ENCODE measurements at places on chromosomes 13 and 19. TPM values are rescaled to one million over a fixed set of nuclear protein-coding genes. Genes with fewer than 3 reads are reported as not detected.

GRCh38 chr19:2266183-2266993, 10.2 kb upstream of the JSRP1 start:
- no peak for DNase-seq
- no peak overlapping the region for H3K27ac ChIP-seq
- peaks cover 6% of the 10 kb centered on the region for H3K4me1 ChIP-seq
- peaks cover 2% of the 10 kb centered on the region for H3K36me3 ChIP-seq
- H3K27me3 ChIP-seq: no peaks in the 10 kb centered on the region

The CGB1 gene
- not detected for polyA plus RNA-seq

The CCDC61 gene
- 13.2 TPM for polyA plus RNA-seq

DNA sequence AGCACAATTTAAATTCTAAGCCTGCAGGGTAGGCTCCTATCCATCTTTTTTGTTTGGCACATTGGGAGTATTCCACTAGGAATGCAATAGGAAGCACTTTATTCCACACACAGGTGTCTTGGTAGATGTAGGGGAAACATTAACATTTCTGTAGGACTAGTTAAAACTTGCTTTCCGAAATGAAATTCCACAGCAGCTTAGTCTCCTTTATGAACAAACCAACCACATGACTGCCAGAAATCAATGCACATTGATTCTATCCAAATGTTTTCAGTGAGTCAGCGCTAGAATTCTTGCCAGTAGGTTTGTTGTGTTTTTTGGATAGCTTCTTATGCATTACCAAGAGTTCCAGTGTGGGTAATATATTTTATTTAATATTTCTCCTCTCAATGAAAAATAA, 207.9 kb upstream of the CSNK1A1L start:
- no peak overlapping the region for H3K27ac ChIP-seq
- H3K4me3 ChIP-seq: no peak overlapping the region
- no peaks in the 10 kb centered on the region for H3K4me1 ChIP-seq
- H3K27me3 ChIP-seq: no peaks in the 10 kb centered on the region
- DNase-seq: no peak

The TEX30 gene
- polyA plus RNA-seq: 15.7 TPM

GRCh38 chr13:36769545-36769944, 49.5 kb upstream of the RFXAP start:
- H3K27ac ChIP-seq: no peak overlapping the region
- H3K4me1 ChIP-seq: no peaks in the 10 kb centered on the region
- DNase-seq: no peak
- H3K27me3 ChIP-seq: no peaks in the 10 kb centered on the region
- H3K4me3 ChIP-seq: no peak overlapping the region

- H3K4me1 ChIP-seq: no peaks in the 10 kb centered on the region
- DNase-seq: no peak
- peaks cover 12% of the 10 kb centered on the region for H3K36me3 ChIP-seq
- no peak overlapping the region for H3K4me3 ChIP-seq
- no peaks in the 10 kb centered on the region for H3K27me3 ChIP-seq
These were observed 49.3 kb upstream of the IL17D start for GRCh38 chr13:20654156-20654555.

DNA sequence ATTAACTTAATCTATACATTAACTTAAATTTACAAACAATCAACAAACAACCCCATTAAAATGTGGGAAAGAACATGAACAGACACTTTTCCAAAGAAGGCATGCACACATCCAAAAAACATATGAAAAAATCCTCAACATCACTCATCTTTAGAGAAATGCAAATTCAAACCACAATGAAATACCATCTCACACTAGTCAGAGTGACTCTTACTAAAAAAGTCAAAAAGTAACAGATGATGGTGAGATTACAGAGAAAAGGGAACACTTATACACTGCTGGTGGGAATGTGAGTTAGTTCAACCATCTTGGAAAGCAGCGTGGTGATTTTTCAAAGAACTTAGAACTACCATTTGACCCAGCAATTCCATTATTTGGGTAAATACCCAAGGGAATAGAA, 759.2 kb upstream of the SLITRK1 start:
- H3K36me3 ChIP-seq: no peaks in the 10 kb centered on the region
- no peak overlapping the region for H3K27ac ChIP-seq
- DNase-seq: no peak
- no peaks in the 10 kb centered on the region for H3K27me3 ChIP-seq
- H3K4me3 ChIP-seq: no peak overlapping the region
- no peaks in the 10 kb centered on the region for H3K4me1 ChIP-seq

The SIGLECL1 gene
- polyA plus RNA-seq: not detected

The MTIF3 gene
- polyA plus RNA-seq: 77.3 TPM

DNA sequence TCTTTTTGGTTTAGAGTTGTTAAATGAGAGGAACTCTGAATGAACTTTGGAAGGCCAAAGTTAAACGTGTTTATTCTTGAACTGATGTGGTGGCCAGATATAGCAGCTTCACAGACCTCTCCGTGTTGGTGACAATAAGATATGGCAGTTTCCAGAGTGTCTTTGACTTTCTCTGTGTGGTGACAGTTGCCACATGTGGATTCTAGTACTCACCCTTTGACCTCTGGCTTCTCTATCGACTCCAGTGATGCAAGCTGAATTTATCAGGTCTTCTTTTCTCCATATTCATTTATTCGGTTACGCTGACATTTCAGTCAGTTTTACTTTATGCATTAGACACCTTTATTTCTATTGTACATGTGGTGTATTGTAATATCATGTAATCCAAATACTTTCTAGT, 1469.5 kb downstream of the SLITRK1 start:
- no peak for DNase-seq
- H3K4me1 ChIP-seq: no peaks in the 10 kb centered on the region
- H3K4me3 ChIP-seq: no peak overlapping the region
- no peaks in the 10 kb centered on the region for H3K27me3 ChIP-seq
- H3K27ac ChIP-seq: no peak overlapping the region

DNA sequence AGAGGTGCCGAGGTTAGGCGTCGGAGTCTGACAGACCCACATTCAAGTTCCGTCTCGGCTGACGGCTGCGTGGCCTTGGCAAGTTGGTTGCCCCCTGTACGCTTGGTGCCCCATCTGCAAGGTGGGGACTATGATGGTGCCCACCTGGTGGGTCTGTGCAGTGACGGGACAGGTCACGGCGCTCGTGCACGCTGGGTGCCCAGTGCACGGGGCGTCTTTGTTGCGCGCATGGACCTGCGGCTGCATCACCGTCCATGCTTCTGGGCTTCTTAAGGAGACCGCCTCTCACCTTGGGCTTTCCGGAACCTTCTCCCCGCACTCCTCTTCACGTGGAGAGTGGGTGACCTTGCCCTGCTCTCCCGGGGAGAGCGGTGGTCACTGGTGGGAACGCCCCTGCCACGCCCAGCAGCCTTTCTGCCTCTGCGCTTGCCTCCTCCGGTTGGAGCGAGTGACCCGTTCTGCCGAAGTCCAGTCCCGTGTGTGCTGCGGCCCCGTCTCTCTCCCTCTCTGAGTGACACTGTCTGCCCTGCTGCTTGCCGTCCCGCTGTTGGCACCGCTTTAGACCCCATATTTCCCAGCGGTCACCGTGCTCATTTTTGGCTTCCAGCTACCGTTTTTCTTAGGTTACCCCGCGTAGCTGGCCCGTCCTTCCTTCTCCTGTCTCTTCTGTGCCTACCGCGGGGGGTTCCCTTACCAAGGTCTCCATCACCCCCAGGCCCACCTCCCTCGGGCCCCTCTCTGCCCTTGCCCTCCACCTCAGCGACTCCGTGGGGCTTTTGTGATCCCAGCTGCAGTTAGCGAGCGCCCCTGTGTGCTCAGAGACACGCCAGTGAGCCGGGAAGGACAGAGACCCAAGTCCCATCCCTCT, 6.4 kb downstream of the ATP11A start:
- H3K27me3 ChIP-seq: no peaks in the 10 kb centered on the region
- peaks cover 34% of the 10 kb centered on the region for H3K4me1 ChIP-seq
- peaks cover 14% of the 10 kb centered on the region for H3K36me3 ChIP-seq
- DNase-seq: no peak
- H3K27ac ChIP-seq: no peak overlapping the region

The FPR1 gene
- 0.66 TPM for polyA plus RNA-seq

GRCh38 chr13:21071924-21072323, 10.5 kb upstream of the LATS2 start:
- no peaks in the 10 kb centered on the region for H3K4me1 ChIP-seq
- DNase-seq: no peak
- peaks cover 26% of the 10 kb centered on the region for H3K27me3 ChIP-seq
- no peak overlapping the region for H3K27ac ChIP-seq
- H3K4me3 ChIP-seq: no peak overlapping the region
- no peaks in the 10 kb centered on the region for H3K36me3 ChIP-seq

The TUBA3C gene
- polyA plus RNA-seq: not detected

All from large intestine (tissue), 12 donors.